ENCODE measurements at places on chromosomes 16 and 17.

DNA sequence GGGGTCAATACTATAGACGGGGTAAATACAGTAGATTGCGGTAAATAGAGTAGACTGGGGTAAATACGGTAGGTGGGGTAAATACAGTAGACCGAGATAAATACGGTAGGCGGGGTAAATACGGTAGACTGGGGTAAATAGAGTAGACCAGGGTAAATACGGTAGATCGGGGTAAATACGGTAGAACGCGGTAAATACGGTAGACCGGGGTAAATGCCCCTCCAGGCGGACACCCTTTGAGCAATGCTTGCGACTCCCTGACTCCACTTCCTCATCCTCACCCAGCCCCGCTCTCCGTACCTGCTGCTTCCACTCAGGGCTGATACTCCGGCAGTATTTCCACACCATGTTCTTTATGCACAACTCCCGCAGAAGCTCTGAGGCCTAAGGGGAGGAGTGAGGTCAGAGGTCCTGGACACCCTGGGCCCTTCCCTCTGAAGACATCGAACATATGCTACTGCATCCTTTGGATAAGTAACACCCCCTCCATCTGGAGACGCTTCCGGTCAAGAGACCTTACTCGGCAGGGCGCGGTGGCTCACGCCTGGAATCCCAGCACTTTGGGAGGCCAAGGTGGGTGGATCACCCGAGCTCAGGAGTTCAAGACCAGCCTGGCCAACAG lies 13.3 kb upstream of the CRK start:
- no peak for DNase-seq

- DNase-seq = peak; percentile 24
Observed at GRCh38 chr17:58020401-58020800, 13.4 kb upstream of the SRSF1 start.

DNA sequence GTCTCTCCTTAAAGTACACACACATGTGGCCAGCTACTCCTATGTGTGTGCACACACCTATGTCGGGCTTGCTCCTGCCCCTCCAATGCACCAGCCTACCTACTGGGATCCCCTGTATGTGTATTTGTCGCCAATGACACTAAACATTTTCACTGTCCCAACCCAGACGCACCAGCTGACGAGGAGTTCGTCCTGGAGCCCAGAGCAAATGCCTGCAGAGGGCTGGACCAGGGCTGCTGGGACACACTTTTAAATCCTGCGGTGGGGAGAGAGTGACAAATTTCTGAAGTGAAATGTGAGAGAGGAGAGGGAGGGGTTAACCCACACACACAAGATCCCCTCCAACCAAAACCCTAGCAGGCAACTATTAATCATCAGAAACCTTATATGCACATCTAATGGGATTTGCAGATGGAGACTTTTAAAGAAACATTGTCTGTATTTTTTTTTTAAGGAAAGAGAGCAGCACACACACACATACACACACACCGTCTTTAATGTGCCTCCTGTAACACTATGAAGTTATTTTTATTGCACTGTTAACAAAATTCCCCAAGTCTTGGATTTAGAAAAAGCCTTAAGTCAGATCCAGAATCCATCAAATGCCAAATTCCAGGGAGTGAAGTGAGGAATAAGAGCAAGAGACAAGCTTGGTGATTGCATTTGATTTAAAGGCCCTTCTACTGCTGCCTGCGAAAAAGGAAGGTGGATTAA lies at the start of gene MEOX1:
TSS of gene MEOX1 (minus strand) at position 224 of the 714 bp plus-strand sequence. CDS start 388 bp downstream, outside the sequence.
- DNase-seq = no peak

DNA sequence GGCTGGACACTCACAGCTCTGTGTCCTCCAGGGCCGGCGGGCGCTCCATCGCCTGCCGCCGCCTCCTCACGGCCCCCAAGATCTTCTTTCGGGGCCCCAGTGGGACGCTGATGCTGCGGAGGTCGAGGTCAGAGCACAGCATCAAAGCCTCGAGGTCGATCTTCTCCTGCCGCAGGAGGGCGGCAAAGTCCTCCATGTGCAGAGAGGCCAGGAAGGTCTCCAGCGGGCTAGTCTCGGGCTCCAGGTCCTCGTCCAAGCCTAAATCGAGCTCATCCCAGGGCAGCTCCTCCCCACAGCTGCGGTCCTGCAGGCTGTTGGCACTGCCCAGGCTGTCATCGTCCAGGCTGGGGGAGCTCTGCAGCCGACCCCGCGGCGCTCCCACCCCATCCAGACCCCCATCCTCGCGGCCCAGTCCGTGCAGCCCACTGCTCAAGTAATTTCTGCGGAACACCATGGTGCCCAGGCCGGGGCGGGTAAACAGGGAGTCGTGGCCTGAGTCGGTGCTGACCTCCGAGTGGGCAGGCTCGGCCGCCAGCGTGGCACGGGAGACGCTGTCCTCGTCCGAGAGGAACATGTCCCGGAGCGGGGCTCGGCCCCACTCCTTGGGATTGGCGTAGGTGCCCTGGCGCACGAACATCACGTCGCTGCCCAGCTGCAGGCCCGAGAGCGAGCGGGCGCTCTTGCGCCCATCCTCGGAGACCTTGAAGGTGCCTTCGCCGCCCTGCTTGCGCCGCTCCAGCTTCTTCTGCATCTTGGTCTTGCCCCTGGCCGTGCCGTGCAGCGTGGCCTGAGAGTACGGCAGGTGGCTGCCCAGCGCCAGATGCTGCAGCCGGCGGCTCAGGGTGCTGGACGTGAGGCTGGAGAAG lies 3.4 kb downstream of the USH1G start:
- DNase-seq = no peak

GRCh38 chr16:2284797-2285576 lies 17.1 kb upstream of the RNPS1 start:
- no peak for DNase-seq

- no peak for DNase-seq
Observed at GRCh38 chr17:45127207-45127547, 5.1 kb downstream of the PLCD3 start.

GRCh38 chr17:64682261-64683181 lies 20.4 kb upstream of the SMURF2 start:
- DNase-seq = no peak

DNA sequence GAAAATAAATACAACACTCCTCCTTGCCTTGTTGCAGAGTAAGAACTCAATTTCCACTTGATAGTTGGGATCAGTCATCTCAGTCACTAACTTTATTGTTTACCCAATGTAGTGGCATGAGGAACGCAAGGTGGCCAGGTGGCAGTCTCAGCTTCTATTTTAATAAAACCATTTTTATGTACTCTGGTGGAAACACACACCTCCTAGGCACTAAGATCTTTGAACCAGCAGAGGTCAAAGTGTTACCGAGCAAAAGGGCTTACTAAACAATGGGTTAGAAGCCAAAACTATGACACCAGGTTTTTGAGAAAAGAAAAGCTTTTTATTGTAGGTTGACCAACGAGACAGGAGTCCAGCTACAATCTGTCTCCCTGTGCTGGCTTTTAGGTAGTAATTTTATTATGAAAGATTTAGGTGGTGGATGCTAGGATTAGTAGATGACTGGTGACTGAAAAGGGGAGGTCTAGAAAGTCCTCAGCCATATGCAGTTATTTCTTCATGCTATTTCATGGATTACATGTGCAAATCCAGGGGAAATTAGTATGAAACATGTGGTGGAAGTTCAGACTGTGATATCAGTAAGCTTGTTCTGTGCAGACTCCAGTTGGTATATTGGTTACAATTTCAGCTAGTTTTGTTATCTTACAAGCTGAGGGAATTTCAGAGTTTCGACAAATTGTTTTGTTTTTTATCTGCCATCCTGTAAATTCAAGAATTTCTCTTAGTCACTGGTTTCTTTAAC lies 122.3 kb downstream of the PCTP start:
- DNase-seq = no peak

- no peak for DNase-seq
Observed at GRCh38 chr17:68297195-68297594, 5.9 kb downstream of the ARSG start.

DNA sequence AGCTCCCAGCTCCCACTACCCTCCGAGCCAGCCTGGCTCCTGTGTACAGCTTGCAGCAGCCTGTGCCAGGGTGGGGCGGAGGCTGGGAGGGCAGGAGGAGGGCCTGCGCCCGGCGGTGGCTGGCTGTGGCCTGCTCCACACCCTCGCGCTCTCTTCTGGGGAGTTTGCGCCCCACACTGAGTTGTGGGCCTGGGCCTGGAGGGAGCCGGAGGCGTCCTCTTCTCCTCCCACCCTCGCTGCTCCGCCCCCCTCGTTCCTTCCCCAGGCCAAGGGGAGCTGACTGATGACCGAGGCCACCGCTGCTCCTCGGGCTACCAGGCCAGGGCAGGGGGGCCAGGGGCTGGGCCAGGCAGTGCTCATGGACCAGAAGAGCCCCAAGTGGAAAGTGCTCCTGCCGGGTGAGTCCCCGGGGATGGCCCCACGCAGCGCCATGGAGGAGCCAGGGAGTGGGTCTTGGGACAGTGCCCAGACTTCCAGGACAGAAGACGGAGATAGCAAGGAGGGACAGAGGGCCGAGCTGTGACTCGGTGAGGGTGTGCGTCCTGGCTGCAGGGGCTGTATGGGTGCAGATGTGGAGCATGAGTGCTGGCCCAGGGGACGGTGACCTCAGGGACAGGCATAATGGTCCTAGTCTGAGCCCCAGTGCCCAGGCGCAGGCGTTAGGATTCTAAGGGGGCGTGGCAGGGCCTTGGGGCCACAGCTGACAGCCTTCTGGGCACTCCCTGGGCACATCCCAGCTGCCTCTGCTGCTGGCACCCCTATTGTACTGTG lies 242.1 kb upstream of the GSE1 start:
- no peak for DNase-seq

- no peak for DNase-seq
Observed at GRCh38 chr16:64990101-64990500, 131.8 kb downstream of the CDH11 start.

- DNase-seq = no peak
Observed at GRCh38 chr17:43906951-43907424, 348 bp downstream of the MPP2 start.

GRCh38 chr17:14581186-14581830 lies 280.4 kb downstream of the HS3ST3B1 start:
- no peak for DNase-seq

- DNase-seq = no peak
Observed at GRCh38 chr17:65688307-65688706, 126.9 kb upstream of the AXIN2 start.

DNA sequence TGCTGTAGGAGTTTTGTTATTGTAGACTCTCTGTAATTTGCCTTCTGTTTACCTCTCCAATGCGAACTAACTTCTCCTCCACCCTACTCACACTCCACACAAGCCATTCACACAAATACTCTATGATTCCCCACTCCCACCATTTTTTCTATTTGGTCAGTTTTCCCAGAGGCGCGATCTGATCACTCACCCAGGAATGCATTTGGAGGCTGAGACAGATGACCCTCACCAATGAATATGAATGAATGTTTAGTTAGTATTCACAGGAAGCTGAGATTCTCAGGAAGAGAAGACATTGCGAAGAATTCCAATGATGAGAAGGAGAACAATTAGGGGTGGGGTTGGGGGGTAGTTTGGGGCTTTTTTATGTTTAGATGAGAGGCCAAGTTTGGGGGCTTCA lies 10.5 kb upstream of the ANKFN1 start:
- no peak for DNase-seq

- peak; percentile 64 for DNase-seq
Observed at GRCh38 chr17:72556944-72557826, 436.4 kb downstream of the SOX9 start.

DNA sequence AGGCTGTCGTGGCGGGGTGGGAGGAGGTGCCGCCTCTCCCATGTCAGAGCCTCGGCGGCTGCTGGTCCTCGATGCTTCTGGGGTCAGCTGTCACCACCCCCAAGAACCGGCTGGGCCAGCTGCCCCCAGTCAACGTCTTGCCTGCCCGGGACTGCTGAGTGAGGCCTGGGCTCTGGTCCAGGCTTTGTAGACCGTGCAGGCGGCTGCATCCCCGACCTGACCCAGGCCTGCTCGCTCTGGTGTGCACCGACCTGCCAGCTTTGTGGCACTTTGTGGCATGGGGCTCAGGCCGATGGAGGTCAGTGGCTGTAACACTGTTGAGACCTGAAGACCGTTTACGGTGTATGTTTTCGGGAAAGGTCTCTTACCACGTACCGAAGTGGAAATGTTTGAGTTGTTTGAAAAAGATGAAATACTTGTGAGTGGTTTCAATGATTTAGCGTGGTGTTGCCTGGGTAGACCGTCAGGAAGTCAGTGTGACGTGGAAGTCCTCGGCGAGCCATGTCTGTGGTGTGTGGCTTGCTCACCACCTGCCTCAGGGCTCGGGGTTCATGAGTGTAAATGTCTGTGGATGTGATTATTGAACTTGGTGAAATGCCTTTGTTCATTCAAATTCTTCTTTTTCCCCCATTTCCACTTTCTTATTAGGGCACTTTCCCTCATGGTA lies 53.2 kb upstream of the ZNF750 start:
- DNase-seq = no peak

- peak; percentile 62 for DNase-seq
Observed at GRCh38 chr17:48022901-48023300, 14.7 kb downstream of the COPZ2 start.

GRCh38 chr17:79089720-79090442 lies 15.3 kb downstream of the ENGASE start:
- DNase-seq = no peak

DNA sequence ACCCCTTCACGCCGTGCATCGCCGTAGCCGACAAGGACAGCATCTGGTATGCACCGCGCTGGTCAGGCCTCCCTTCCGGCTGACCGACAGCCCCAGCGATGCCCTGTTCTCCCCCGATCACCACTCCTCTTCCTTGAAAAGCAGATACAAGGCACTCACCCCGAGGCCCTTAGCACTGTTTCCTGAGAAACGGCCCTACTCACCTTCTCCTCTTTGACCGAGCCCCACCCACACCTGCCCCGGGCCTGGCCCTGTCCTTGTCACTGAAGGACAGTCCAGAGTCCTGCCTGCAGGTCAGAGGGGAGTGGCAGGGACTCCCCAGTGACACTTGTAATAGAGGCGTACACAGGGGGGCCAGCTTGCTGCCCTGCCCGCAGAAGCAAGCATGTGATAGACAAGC lies 45.9 kb upstream of the CHMP6 start:
- no peak for DNase-seq

DNA sequence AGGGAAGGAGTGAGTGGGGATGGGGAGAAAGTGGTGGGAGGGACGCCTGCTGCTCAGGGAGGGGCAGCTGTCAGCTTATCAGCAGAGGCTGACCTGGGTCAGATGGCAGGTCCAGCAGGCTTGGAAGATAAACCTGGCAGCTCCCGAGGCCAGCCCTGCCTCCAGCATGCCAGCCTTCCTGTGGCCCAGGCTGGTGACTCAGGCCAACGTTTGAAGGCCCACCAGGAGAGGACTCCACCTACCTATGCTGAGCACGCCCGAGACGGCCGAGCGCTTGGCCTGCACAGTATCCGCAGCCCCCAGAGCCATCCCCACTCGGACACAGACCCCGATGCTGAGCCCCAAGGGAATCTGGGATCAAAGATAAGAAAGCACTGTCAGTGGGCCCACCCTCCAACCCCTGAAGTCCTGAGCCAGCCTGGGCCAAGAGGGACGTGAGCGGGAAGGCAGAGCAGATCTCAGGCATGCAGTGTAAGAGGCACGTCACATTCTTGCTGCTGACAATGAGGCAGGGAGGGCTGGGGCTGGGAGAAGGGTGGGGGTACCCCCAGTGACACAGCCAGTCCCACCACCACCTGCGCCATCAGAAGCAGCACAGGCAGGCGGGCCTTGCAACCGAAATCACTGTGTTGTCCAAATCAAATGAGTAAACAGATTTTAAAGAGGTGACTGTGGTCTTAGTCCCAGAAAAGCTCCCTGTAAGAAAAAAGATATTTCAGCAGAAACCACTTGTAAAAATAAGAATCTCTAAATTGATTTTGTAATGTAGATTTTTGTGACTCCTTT lies 12.4 kb downstream of the SLC47A2 start:
- DNase-seq = no peak

GRCh38 chr17:69733171-69734012 lies 318.9 kb downstream of the MAP2K6 start:
- no peak for DNase-seq

GRCh38 chr16:31181102-31181830 lies 1.3 kb downstream of the FUS start:
- no peak for DNase-seq

GRCh38 chr16:30352488-30353401 lies 2.4 kb downstream of the CD2BP2 start:
- no peak for DNase-seq

Measured in NCI-H774 (cell line).